ENCODE measurements at places on chromosomes 2 and 18.

DNA sequence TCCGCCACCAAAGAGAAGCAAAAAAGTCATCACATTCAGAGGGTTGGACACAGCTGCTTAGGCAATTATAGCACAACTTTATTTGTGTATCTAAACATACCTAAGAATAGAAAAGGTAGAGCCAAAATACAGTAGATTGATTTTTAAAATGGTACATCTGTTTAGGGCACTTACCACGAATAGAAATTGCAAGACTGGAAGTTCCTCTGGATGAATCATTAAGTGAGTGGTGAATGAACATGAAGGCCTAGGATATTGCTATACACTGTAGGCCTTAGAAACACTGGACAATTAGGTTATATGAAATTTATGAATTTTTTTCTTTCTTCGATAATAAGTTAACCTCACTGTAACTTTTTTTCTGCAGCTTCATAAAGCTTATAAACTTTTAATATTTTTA lies 687.0 kb downstream of the BCL11A start:
- no peak for DNase-seq

DNA sequence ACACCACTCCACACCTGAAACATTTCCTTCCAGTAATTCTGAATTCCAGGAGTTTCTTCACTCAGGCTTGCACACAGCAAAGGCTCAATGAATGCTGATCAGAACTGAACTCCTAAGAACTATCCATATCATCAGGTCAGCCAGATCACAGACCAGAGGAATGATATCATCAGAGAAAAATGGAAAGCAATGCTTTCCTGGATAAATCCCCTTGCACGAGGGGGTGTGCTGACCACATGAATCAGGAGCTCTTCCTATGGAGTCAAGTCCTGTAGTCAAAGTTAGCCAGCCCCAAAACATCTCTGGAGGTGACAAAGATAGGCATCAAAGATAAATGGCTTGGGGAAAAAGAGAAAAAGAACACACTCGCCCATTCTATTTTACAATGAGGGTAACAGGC lies 83.8 kb upstream of the ACVR2A start:
- DNase-seq: no peak

DNA sequence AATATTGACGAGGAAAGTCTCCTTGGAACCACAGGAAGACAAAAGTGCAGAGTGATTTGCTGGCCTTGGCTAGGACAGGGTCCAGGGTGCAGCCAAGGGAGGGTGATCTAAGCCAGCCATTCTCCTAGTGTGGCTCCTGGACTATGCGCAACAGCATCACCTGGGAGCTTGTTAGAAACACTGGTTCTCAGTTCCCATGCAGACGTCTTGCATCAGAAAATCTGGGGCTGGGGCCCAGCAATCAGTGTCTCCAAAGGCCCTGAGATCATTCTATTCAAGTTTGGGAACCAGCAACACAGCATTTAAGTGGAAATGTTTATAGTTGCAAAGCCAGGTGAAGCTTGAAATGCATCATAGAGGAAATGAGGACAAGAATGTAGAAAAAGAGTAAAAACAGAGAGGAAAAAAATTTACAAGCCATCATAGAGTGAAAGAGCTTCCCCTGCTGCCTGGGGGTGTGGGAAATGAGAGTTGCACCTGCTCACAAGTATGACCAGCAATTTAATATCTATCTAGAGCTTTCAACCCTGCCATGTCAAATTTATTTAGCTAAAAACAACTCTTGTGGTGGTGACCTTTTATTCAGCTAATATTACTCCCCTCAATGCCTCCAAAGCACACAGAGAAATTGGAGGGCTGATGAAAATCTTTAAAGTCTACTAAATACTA lies 54.4 kb upstream of the SEC11C start:
- DNase-seq: no peak

DNA sequence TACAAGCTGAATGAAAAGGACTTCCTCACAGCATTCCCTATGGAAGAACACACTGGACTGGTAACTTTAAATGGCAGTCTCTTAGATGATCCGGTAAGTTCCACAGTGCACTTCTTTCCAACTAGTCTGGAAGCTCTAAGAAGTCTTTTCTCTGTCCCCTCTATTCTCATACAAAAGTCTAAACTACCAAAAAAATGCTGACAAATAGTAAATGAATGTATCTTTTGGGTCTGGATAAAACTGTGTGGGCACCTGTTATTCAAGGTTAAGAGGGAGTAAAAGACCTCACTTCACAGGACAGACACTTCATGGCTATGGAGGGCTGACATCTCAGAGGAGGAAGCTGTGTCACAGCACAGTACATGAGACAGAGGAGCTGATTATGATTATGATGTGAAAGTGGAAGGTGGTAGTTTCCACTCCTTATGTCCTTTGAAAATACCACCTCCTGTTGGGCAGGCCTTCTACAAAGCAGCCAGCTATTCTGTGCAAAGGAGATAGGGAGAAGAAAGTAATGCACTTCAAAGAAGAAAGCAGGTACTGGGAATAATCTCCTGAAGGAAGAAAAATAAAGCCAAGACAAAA lies 23.9 kb downstream of the CCDC93 start:
- no peak for DNase-seq

DNA sequence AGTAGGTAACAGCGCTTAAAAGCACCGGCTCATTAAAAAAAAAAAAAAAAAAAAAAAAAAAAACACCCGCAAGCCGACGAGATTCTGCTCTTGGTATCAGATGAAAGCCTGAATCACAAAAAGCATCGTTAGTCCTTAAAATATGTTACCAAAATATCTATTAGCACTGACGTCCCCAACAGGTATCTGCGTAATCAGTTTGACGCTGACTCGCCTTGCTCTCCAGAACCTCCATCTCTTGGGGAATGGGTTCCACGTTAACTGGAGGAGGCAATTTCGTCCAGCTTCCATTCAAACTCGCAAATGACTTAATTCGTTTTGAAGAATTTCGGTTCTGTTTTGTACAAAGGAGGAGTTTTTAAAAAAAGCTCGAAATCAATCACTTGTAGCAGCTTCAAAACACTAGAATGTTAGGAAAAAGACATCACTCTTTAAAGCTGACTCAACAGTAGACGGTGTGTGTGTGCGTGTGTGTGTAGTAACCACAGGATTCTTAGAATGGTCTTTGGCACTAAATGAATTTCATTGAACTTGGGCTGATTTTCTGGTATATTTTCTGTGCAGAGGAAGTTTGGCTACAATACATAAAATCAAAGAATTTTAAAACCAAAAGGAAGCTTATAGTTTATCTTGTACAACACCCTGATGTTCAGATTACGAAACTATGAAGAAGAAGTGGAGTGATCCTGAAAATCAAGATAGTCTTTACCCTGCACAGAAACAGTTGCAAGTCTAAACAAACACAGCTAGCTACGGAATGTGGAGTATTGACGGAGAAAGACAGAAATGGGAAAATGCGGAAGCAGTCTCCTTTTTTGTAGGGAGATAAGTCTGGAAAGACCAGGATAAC lies 1.1 kb upstream of the PGAP1 start:
- no peak for DNase-seq

DNA sequence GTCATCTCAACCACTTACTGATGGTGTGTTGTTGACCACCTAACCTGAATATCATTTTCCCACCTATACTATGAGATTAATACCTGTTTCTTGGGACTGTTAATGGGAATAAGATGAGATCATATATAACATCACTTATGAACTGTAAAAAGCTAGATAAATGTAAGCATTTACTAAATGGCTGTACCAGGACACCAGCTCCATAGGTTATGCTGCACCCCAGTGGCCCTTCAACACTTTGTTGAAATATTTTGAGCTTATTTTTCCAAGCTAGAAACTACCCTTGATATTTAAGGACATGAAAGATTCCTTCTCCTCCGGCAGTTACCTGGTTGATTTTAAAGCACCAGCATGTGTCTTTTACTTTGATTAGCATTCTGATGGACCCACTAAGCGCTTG lies 138.0 kb upstream of the CDCA7 start:
- no peak for DNase-seq

DNA sequence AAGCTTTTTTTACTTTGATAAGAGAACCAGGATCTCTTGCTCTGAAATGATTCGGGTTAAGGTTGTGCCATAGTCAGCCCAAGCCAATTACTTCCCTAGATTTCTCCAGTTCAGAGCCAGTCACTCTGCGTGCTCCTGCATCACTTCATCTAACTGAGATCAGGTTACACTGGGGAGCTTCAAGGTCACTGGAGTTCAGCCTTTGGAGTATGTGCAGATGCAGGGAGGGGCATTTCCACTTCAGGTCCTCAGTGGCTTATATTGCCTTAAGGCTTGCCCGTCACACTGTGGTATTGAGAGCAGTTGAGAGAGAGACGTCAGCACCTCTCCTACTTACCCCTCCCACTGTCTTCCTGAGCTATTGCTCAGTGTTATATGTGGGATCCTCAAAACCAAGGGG lies 317.8 kb downstream of the EPHA4 start:
- DNase-seq: no peak

GRCh38 chr2:168583064-168583709 lies 127.1 kb downstream of the CERS6 start:
- DNase-seq: no peak

- no peak for DNase-seq
Measured at GRCh38 chr2:155030296-155030695, 331.8 kb downstream of the KCNJ3 start.

GRCh38 chr2:169980001-169980400 lies 152.7 kb downstream of the UBR3 start:
- no peak for DNase-seq

All from activated CD8-positive, alpha-beta memory T cell treated with anti-CD3 and anti-CD28 coated beads for 1 hour (primary cell).